ENCODE measurements at places on chromosomes 5 and 9.

GRCh38 chr5:9037048-9037447 is 508.8 kb downstream of the SEMA5A start:
- DNase-seq = no peak

DNA sequence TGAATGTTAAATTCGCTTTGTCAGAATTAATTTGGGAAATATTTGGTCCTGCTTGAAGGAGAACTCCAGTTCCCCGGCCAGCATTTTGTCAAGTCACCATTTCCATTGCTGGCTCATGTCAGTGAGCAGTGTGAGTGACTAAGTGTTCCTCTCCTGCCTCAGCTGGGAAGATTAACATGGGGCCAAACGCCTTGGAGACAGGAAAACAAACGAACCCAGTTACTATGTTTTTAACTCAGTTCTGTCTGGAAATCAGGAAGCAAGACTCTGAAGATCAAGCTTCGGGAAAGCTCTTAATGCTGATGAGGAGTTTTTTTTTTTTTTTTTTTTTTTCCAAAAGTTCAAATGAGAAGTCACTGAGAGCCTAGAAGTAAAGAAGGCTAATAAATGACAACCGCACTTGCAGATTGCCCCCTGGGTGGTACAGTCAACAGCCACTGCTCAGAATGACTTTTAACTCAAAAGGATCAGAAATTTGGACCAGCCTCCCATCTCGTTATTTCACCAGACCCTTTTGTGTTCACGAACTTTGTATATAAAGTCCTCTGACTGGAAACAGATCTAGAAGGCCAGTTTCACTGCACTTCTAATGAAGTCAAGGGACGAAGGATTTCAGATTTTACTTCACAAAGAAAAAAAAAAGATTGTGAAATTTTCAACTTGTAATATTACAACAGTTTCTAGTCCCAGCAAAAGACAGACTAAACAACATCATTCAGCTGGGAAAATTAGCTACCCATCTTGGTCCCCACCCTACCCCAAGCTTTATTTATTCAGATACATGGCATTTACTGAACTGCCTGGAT is 121.3 kb downstream of the LHFPL2 start:
- DNase-seq = no peak

DNA sequence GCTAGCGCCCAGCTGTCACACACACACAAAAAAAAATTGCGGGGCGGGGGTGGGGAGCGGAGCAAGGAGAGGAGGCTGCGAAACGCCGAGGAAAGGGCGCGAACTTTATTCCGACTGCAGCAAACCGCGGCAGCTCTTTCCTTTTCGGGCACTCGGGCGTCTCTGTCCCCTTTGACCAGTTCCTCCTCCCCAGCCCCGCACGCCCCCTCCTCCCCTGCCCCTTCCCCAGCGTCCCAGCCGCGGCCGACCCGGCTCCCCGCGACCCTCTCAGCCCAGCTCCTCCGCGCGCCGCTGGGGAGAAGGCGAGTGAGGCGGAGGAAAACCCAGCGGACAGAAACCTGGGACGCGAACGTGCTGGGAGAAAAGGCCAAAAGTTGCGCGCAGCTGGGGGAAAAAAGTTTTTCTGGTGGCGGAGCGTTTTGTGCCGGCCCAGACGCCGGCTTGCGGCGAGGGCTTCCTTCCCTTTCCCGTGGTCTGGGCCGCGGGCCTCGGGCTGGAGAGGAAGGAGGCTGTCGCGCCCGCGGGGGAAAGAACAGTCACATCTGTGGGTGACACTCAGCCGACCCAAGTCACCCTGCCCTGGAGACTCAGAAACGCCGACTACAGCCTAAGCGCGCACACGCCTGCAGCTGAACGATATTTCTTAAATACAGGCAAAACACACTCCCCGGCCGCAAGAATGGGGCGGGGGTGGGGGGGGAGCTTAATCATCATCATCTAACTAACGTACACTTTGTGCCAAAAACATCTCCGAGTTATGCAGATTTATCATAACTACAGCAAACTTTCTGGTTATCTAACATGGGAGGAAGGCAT is 1.1 kb upstream of the BNC2 start:
- DNase-seq = no peak

GRCh38 chr5:116002116-116002906 is 30.0 kb upstream of the ARL14EPL start:
- DNase-seq = no peak

- DNase-seq = no peak
Measured at GRCh38 chr5:142327111-142327842, 2.5 kb upstream of the SPRY4 start.

GRCh38 chr5:178238711-178239592 is 6.3 kb upstream of the PHYKPL start:
- no peak for DNase-seq

GRCh38 chr9:113601656-113602055 is 138.1 kb downstream of the RGS3 start:
- no peak for DNase-seq

- DNase-seq = no peak
Measured at GRCh38 chr5:169832845-169833244, 147.4 kb downstream of the INSYN2B start.

- no peak for DNase-seq
Measured at GRCh38 chr5:150740992-150741391, 17.8 kb downstream of the DCTN4 start.

GRCh38 chr9:74728176-74728575 is 159.5 kb downstream of the TRPM6 start:
- no peak for DNase-seq

DNA sequence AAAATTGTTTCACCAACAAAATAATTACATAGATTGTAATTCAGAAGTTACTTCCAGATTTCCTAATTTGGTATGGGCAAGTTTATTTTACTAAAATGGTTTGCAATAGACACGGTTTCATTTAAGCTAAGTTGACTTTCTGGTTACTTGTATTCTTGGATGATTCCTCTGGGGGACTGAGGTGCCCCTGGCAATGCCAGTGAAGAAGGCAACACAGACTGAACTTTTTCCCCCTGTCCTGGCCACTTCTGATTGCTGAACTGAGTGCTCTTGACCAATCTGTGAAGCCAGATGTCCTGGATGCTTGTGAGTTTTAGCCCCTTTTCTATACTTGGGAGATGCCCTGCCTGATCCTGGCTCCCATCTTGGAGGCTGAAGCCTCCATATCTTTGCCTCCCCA is 66.3 kb upstream of the FANCC start:
- no peak for DNase-seq

- DNase-seq = no peak
Measured at GRCh38 chr9:32577316-32577715, 4.4 kb upstream of the NDUFB6 start.

DNA sequence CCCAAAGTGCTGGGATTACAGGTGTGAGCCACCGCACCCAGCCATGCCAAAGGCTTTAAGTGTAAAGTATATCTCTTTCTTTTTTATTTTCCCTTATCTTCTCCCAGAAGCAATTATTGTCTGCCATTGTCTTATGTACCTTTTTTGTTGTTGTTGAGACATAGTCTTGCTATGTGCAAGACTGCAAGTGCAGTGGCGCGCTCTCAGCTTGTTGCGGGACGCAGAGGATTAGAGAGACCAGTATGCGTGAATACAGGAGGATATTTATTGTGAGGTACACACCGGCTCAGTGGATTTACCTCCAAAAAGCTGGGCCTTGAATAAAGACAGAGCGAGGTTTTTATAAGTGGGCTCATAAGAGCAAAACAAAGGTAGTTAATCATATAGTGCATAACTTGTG is 11.8 kb downstream of the TMEM38B start:
- no peak for DNase-seq

DNA sequence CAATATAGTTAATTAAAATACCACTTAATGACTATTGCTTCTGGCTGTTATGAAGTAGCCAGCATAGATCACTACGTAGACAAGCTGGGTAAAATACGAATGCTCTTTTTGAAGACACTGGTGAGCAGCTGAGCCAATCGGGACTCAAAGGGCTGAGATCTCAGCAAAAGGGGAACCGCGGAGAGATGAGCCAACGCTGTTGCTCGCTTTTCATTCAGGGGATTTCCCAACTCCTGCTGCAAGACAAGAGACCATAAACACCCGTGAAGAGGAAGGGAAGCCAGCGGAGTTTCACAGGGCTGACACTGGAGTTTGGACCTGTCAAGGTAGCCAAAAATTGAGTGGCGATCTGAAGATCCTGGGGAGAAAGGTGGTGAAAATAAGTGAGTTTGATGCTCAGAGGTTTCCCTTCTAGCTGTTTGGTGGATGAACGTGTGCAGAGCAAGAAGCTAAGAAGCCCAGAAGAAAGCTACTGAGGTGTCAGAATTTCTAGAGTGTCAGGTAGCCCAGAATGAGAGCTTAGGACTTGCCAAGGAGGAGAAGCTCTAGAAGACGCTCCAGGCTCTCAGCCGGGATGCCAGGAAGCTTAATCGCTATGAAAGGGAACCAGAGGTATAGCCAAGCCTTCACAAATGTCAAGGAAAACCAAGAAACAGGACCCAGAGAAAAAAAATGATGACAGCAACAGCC is 79.6 kb upstream of the RNU6ATAC start:
- DNase-seq = no peak

DNA sequence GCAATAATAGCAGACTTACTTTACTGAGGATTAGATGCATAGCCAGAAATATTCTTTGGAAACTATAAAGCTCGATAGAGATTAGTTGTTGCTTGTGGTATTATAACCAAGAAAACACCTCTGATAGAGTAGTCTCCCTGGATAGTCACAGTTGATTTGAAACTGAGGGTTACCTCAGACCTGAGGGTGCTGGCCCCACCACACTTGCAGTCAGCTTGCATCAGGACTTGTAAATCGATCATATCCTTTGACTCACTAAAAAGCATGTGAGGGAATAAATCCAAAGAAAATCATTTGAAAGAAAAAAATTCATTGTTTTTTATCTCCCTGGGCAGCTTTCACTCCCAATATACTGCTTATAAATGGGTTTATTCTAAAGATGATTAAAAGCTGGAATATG is 39.4 kb downstream of the GALNT12 start:
- DNase-seq = no peak

GRCh38 chr9:89317282-89317681 is 1.0 kb upstream of the SECISBP2 start:
- DNase-seq = no peak

- no peak for DNase-seq
Measured at GRCh38 chr5:146828385-146828784, 50.2 kb downstream of the PPP2R2B start.

DNA sequence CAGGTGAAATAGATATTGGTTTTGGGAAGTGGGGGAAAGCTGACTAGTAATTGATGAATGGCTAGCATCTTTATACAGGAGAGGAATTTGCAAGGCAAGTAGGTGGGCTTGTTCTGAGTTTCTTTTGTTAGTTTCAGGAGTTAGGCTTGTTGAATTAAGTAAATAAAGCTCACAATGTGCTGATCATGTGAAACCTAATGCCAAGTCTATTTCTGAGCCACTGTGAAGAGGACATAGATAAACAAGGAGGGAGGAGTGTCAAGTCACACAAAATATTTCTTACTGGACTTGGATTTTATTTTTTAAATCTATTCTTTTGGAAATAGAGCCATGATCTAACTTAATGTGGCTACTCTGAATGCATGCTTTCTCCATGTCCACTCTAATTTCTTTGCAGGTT is 19.9 kb downstream of the GDA start:
- DNase-seq = no peak

- DNase-seq = no peak
Measured at GRCh38 chr9:130845254-130845653, 10.2 kb downstream of the ABL1 start.

GRCh38 chr5:7671381-7671993 is 179.4 kb downstream of the CFAP90 start:
- no peak for DNase-seq

- DNase-seq = no peak
Measured at GRCh38 chr9:76785501-76785900, 21.3 kb downstream of the PCA3 start.

GRCh38 chr5:181235689-181236366 is 7.9 kb downstream of the RACK1 start:
- no peak for DNase-seq

DNA sequence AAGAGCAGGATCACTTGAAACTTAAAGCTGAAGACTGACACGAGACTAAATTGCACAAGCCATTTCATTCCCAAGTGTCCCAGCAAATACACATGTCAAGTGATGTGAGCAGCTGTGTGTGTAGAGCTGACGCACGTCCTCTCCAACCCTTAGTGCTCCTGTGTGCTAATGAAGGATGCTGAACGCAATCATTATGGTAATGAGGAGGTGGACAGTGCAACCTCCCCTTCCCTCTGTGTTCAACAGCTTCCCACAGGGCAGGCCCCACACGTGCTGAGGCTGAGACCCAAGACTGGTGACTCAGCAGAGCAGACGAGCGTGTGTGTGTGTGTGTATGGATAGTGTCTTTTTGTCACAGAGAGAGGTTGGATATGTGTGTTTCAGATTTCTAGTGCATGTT is 702.1 kb downstream of the SEMA5A start:
- no peak for DNase-seq

DNA sequence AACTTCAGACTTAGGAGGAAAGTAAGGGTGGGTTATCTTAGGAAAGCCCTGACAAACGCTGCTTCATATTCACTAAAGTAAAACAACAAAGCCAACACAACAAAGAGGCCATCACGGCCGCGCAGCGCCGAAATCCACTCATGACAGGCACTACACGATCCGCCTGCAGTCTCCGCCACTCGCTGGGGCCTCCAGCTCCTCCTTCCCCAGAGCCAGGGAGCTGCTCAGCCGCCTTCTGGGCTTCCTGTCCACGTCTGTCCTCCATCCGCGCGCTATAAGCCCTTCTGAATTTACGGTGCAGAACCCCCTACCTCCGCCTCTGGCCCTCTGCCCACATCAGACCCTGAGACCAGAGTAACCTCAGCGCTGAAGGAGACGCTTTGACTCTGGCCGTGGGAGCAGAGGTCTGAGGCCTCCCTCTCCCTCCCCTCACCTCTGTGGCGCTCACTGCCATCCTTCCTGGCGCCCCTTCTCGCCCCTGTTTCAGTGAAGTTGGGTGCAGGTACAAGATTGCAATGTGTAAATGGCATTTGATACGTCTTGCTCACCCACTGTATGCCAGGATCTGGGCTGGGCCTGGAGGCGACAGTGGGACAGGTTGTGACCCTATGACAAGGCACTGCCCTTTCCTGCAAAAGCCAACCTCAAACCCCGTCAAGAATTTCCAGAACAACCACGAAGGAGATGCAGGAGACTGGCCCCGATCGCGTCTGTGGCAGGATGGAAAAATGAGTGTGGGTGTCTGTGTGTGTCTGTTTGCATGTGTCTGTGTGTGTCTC is 74.9 kb upstream of the PHYKPL start:
- DNase-seq = no peak

- DNase-seq = no peak
Measured at GRCh38 chr9:135501261-135502167, 1.0 kb downstream of the MRPS2 start.

- no peak for DNase-seq
Measured at GRCh38 chr5:35810601-35811000, 46.1 kb upstream of the IL7R start.

DNA sequence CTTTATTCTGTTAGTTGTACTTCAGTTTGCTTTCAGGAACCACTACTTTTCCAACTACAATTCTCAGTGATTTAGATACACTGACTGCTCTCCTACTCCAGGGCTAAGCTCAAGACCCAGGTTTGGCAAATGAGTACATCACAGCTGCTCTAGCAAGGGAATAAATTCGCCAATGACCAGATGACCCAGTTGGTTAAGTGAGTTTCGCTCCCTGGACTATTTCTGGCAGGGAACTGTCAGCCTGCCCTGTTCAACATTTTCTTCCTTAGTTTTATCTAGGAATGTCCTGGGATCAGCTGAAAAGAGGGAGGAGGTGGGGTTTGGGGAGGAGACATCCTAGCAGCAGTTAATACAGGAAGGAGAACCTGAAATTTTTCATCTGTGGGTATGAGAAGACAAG is 6.4 kb upstream of the STARD4 start:
- no peak for DNase-seq
